ENCODE measurements at places on chromosomes 4 and X. TPM values are rescaled to one million over a fixed set of nuclear protein-coding genes. Genes with fewer than 3 reads are reported as not detected.

RTL9 gene
- total RNA-seq = not detected

RAB41 gene
- total RNA-seq = not detected

DNA sequence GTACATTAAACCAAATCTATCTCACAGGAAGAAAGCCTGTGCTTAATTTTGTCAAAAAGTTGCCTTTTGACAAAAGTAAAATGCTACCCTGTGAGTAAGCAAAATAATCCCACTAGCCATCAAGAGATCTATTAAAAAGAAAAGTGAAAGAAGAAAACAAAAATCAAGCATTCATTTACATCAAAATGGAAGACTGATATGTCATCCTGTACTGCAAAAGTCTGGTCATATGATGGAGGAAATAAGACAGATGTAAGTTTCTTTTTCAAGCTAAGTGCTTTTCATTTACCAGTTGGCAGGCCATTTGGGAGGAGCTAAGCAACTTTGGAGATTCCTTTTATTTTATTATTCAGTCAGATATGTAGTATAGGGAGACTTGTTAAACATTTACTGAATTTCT is 387.4 kb downstream of the SPOCK3 start:
- DNase-seq = no peak

DNA sequence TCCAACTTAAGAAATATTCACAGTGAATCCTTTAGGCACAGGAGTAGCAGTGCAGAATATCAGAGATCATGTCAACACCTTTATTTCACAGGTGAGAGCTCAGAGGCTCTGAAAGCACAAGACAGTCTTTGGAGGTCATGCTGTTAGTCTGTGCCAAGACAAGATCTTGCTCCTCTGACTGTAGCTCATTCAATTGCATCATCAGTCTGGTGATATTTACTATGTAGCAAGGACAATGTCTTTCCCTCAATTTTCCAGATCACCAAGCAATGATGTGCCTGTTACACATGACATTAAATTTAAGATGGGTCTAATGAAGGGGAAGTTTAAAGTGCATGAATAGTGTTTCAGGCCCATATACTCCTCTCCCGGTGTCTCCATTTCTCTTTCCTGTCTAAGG is 277.5 kb downstream of the IL15 start:
- no peak for DNase-seq

DNA sequence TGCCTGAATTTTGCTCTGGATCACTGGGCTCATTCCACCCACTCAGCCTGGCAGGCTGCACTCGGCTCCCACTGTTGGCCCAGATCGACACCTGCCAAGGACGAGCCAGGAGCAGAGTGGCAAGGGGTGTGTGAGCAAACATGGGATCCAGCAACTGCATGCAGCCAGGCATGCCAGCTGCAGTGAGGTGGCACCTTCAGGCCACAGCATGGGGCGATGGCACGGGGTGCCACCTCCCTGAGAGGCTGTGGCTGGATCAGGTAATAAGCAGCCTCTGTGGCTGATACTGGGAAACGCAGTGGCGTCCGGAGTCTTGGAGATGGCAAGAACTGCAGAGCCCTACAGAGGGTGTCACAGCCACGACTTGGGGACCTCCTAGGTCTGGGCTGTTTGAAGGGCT is 244.5 kb upstream of the FSTL5 start:
- no peak for DNase-seq

DNA sequence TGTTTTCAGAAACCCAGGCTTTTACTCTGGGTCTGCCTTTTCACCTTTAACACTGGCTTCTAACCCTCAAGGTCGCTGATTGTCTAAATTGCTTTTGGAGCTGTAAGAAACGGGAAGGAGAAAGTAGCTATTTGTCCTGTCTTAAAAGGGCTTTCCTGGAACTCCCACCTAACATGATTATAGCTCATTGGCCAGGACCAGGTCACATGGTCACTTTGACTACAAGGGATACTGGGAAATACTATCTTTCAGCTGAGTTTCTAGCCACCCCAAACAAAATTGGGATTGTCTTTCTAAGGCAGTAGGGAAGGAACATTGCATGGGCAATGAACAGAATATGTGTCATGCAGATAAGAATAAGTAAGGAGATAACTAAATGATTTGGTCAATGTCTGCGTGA is 106.7 kb upstream of the ARHGAP24 start:
- no peak for DNase-seq

GRCh38 chr4:166657261-166657660 is 577.0 kb downstream of the SPOCK3 start:
- DNase-seq = no peak

- DNase-seq = no peak
Observed at GRCh38 chrX:30990361-30990760, 81.5 kb downstream of the FTHL17 start.

- DNase-seq = no peak
Observed at GRCh38 chr4:124055336-124055735, 657.2 kb downstream of the ANKRD50 start.
